NCI-H1436 treated with DMSO at 0.1 percent for 48 hours (cell line): ENCODE measurements at places on chromosomes 4 and X.

GRCh38 chr4:141541851-141542250 is 94.5 kb upstream of the IL15 start:
- no peak for DNase-seq

DNA sequence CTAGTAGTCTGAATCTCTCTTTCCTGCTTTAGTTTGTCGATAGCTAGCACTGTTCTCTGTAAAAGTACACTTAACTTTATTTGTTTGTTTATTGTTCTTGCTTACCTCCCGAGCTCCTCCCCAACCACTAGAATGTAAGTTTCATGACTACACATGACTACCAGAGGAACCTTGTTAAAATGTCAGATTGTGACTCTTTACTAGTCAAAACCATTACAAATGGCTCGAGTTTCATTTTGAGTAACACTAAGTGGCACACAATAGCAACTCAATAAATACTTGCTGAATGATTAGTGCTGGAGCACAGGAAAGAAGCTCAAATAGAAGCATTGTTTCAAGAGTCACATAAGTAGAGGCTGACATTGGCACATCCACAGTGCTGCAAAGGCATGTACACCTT is 116.1 kb downstream of the MAPK10 start:
- DNase-seq: no peak

GRCh38 chr4:61514991-61515390 is 314.9 kb downstream of the ADGRL3 start:
- no peak for DNase-seq

- DNase-seq: no peak
Measured at GRCh38 chr4:125323654-125324053, 8.9 kb downstream of the FAT4 start.

DNA sequence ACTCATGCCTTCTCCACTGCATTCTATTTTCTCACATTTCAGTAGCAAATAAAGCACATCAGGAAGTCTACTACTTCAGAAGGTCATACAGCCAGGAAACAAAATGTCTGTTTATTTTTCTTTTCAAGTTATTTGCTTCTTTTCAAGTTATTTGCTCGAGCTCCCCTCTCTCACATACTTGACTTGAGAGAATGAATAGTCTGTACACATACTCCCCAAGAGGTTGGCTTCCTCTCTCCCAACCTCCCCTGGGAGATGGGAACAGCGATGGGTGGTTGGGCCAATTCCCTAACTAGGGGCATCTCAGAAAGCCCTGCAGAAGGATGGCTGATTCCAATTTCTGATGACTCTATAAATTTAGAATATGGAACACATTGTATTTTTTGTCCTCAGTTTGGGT is 64.7 kb upstream of the PTPN13 start:
- no peak for DNase-seq

DNA sequence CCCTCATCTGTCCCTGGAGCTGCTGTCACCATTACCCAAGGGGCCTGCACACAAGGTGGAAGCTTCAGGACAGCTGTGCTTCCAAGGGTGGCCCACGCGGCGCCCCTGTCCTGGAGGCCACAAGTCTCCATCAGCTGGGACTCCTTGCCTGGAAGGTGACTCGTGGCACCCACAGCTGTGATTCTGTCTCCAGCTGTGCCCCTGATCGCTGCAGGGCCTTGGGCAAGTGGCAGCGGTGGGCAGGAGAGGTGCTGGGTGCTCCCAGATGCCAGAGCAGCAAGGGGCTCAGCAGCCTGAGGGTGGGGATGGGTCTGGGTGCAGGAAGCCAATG is 9.0 kb upstream of the DUSP9 start:
- DNase-seq: no peak

DNA sequence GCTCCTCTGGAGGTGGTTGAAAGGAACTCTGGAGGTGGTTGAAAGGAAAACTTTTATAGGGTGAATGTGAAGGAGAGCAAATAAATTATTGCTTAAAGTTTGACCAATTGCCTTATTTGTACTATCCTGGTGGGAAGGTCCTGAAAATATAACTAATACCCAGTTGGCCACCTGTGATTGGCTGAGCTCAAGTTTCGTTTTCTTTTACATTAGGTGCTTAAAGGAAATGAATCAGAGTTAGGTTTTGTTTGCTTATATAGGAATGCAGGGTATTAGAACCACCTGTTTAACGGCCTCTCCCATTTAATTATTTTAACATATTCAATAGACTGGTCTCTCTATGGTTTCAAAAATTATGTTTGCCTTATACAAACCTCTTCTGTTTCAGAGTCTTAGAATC is 497.6 kb downstream of the PRR32 start:
- DNase-seq: no peak

DNA sequence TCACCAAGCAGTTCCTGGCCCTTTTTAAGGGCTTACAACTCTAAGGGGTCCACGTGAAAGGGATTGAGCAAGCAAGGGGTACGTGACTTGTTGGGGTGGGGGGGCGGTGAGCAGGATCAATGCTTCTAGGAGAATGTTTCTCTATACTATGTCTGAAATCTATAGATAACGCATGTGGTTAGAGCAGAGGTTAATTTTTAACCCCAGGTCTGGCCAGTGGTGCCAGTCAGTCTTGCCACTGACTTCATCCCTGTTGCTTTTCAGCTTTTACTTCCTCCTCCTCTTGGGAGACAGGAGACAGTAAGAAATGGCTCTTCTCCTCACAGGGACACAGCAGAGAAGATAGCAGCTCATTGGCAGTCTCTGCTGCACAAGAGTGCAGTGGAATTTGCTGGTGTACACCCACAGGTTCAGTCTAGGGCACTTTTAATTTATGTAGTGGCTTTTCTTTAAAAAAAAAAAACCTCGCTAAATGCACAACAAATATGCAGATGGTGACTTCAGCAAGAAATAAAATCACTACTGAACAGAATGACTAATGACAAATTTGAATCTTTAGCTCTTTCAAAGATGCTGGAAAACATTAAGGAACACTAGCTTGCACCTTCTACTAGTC is 190.5 kb downstream of the CCNG2 start:
- DNase-seq: no peak

GRCh38 chrX:78838709-78839108 is 91.2 kb downstream of the LPAR4 start:
- DNase-seq: no peak

GRCh38 chr4:60314416-60314815 is 885.7 kb upstream of the ADGRL3 start:
- no peak for DNase-seq

GRCh38 chr4:142420311-142421095 is 425.6 kb downstream of the INPP4B start:
- DNase-seq: no peak

DNA sequence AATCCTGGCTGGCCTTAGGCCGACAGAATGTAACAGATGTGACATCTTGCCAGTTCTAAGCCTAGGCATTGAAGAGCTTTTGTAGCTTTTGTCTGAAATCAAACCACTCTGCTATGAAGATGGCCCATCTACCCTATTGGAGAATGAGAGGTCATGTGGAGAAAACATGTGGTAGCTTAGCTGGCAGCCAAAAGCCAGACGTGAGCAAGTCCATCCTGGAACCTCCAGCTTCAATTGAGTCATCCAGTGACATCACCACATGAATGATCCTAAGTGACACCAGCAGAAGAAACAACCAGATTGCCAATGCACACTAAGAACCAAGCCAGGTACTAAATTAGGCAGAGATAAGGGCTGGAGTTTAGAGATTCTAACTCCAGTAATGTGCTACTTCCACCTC is 154.8 kb upstream of the ZFP42 start:
- DNase-seq: no peak

DNA sequence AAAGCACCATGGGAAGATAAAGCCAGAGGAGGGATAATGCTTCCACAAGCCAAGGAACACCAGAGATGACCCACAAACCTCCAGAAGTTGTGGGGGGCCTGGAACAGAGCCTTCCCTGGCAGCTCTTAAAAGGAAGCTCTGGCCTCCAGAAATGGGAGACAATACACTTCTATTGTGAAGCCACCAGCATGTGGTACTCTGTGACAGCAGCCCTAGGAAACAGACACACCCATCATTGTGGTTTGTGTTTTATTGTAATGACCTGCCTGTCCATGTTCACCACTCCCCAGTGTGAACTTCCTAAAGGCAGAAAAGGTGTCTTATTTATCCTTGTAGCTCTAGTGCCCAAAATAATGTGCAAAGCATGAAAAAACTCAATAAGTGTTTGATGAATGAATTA is 264.1 kb upstream of the GATB start:
- DNase-seq: no peak

DNA sequence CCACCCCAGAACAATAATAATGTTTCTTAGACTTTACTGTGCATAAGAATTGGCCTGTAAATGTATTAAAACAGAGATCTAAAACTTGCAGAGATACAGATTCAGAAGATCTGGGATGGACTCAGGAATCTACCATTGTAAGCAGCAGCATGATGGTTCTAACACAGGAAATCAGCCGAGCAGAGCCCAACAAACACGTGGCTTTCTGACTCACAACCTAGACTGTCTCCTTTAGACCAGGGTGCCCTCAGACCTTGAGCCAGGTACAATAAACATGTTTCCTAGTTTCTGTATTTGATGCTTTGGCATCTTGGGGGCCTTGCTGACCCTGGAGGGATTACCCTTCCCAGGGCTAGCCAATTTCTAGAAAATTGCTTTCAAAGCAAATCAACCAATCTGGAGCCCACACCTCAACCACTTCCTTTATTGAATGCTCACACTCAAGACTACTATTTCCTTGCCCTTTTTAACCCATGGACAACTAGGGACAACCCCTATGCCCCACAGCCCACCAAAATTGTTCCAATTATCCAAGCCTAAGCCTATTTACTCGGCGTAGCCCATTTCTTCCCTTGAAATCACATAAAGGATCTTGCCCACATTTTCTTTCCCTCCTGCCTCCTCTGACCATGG is 80.5 kb downstream of the TBC1D9 start:
- no peak for DNase-seq

DNA sequence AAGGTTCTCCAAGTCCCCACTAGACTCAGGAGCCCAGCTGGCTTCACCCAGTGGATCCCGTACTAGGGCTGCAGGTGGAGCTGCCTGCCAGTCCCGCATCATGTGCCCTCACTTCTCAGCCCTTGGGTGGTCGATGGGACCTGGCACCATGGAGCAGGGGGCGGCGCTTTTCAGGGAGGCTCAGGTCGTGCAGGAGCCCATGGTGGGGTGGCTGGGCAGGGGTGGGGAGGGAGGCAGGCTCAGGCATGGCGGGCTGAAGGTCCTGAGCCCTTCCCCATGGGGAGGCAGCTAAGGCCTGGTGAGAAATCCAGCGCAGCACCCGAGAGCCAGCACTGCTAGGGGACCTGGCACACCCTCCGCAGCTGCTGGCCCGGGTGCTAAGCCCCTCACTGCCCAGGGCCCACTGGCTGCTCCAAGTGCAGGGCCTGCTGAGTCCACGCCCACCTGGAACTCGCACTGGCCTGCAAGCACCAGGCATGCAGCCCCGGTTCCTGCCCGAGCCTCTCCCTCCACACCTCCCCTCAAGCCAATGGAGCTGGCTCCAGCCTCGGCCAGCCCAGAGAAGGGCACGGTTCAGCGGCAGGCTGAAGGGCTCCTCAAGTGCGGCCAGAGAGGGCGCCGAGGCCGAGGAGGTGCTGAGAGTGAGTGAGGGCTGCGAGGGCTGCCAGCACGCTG is 72.7 kb upstream of the SLIT2 start:
- no peak for DNase-seq

DNA sequence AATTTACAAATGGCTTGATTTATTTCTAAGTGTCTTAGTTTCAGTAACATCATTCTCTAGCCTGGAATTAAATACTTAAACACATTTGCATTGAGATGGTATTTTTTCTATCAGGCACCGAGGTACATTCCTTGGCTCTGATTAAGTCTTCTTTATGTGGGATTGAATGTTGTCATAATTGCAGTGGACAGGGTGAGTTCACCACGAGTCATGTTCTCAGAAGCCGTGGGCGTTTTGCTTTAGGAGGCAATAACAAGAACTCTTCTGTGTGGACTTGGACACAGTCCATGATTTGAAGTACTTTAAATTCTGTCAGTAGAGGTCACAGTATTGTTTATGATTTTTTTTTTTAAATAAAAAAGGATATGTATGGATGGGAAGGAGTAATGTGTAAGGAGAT is 57.1 kb upstream of the EFHC2 start:
- no peak for DNase-seq

- no peak for DNase-seq
Measured at GRCh38 chr4:43987331-43987944, 461.2 kb downstream of the KCTD8 start.

- no peak for DNase-seq
Measured at GRCh38 chr4:88439161-88439760, 17.7 kb upstream of the HERC5 start.

- DNase-seq: no peak
Measured at GRCh38 chrX:46262304-46262703, 282.9 kb downstream of the ZNF674 start.

DNA sequence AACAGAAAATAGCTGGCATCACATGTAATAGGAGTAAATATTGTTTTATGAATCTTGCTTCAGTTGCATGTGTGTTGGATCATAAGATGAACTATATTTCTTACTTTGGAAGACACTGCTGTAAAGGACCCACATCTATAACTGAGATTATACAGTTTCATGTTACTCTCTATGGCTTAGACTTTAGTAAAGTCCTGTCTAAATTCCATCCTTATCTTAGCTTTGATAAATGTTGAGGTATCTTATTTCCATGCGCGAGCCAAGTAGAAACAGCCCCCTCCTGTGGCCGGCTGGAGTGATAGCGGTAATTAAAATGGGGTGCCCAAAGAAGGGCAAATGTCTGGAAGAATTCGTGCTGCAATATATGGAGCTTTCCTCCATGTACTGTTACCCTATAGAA is 43.0 kb downstream of the CCDC158 start:
- DNase-seq: no peak

GRCh38 chrX:136765821-136766356 is 14.8 kb downstream of the ARHGEF6 start:
- no peak for DNase-seq

DNA sequence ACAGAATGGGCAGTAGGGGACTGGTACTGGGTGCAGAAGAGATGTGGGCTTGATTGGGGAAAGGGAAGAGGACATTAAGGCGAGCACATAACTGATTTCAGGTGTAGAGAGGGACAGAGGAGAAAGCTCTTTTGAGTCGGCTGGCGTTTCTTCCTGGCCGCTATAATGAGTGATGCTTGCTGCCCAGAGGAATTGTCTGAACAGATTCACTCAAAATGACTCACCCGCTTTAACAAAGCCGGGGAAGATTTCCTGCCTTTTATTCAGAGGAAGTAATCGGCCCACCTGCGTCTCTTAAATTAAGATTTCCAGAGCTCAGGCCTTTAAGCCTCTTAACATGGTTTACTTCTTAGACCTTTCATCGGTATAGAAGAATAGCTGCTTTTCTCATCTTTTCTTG is 102.1 kb upstream of the AP1S2 start:
- no peak for DNase-seq

GRCh38 chr4:7989654-7990053 is 50.0 kb upstream of the AFAP1 start:
- DNase-seq: no peak

- no peak for DNase-seq
Measured at GRCh38 chrX:118720058-118720707, 7.2 kb upstream of the IL13RA1 start.

GRCh38 chrX:7841084-7841805 is 1.7 kb upstream of the VCX start:
- DNase-seq: no peak

DNA sequence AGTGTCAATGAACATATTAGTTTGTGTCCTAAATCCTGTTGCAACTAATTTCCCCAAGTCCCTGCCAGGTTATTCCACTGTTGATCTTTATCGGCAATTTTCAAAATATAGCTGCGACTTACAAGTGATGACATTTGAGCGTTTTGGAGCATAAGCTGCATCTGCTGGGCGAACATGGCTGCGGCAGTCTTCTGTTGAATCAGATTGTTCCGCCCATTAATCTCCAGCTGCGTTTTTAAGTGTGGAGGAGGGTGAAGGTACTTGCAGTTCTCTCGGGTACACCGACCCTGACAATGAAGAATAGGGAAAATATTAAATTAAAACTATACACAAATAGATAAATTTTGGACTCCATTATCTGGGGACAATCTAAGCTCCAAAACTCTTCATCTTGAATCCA is 82.7 kb downstream of the MBNL3 start:
- DNase-seq: no peak
